NCI-H2227 treated with DMSO at 0.1 percent for 48 hours (cell line): ENCODE measurements at places on chromosomes 1 and 21.

GRCh38 chr21:32312326-32312725 is 13.7 kb downstream of the MRAP start:
- no peak for DNase-seq

- no peak for DNase-seq
These were observed 62.3 kb upstream of the SLC25A33 start for GRCh38 chr1:9476790-9477463.

GRCh38 chr1:60872426-60873054 is 209.8 kb upstream of the NFIA start:
- DNase-seq = no peak

GRCh38 chr1:93576746-93577145 is 104.9 kb downstream of the BCAR3 start:
- no peak for DNase-seq

DNA sequence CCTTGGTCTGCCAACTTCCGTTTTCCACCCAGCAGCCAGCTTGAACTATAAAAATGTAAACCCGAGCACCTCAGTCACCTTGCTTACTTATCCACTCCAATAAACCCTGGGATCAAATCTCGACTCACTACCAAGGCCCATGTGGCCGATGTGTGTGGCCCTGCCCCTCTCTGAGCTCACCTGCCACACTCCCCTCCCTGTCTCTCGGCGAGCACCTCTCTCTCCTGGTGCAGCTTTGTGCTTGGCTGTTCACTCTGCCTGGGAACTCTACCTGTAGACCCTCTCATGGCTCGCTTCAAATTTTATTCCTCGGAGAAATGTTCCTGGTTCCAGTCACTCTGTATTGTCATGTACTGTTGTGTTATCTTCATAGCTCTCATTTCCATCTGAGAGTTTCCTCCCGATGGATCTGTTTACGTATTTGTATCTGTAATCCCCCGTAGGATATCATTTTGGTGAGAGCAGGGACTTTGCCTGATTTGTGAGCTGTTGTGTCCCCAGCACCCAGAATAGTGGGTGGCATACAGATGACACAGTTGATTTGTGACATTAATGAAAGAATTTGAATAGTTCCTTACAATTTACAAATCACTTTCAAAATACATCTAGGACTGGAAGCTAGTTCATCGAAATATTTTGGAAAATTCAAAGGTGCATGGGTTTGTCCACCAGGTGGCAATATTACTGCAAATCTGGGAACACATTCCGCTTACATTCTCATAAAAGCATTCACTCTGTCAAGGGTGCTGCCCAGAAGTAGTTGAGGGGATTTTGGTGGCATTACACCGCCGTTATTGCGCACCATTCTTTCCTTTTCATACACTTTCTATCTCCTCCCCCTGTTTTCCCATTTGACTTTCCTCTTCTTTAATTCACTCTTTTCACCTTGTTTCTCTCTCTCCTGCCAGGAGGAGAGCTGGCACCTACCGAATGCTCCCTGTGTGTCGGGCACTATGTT is 95.3 kb downstream of the ABCA4 start:
- DNase-seq = peak; percentile 48

DNA sequence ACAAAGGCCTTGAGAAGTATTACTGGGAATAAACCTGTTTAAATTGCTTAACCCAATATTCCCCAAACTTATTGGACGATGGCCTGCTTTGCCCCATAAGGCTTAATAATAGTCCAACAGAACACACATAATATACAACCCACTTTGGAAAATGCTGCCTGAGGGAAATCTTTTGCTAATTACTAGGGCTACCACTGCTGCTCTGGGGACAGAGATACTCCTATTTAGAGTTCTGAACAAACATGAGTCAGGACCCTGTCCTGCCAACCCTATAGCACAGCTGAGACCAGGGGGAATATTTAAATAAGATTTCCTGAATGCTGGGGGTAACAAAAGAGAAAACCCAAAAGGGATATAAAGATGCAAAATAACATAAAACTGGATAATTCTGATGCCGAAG is 139.1 kb downstream of the BRINP2 start:
- no peak for DNase-seq
